Stimulated activated CD8-positive, alpha-beta memory T cell treated with anti-CD3 and anti-CD28 coated beads, Interleukin-12 subunit alpha, Interleukin-12 subunit beta, amount 100 ng/mL, for 4 hours (primary cell): ENCODE measurements at places on chromosomes 16 and 17.
A peak's percentile ranks its signal among the peaks of the same experiment; 100 is the strongest.

DNA sequence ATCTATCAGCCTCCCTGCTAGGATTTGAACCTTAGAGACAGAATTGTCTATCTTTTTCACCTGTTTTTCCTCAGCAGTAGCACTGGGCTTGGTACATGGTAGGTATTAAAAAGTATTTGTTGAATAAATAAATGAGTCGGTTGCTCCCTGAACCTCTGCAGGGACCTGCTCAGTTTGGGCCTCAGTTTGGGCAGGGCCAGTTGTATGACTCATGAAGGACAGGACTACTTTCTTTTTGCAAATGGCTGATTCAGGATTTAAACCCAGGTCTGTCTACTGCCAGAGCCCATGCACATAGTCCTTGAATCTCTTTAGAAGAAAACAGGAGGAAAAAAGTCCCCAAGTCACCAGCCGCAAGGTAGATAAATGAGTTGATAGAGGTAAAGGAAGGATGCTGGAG is 3.1 kb downstream of the MMP2 start:
- no peak for DNase-seq

GRCh38 chr17:57468932-57469775 is 212.8 kb downstream of the MSI2 start:
- DNase-seq = no peak

DNA sequence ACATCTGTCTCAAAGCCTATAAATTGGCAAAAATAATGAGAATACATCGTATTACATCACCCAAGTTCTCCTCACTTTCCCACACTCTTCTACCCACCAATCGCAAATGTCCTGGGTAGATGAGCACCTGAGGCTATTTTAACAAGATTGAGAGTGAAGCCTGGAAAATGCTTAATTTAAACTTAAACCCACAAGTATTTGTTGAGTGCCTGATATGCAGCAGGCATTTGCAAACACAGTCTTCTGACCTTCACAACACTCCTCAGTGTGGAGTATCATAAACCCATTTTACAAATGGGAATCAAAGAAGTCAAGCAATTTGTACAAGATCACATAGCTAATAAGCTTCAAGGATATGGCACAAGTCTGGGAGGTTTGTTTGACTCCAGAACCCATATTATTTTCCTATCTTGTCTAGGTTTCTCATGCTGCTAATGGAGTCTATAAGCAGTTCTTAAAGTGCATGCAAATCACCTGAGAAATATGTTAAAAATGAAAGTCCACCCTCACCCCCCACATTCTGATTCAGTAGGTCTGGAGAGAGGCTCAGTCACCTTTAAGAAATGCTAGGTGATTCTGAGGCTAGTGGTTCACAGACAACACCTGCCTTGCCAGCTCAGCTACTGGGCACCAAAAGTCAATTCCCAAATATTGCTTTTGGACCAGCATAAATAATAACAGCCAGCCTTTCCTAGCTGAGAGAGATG is 34.9 kb upstream of the CCL2 start:
- no peak for DNase-seq

GRCh38 chr17:31048780-31049179 is 46.0 kb upstream of the NF1 start:
- DNase-seq = no peak

- no peak for DNase-seq
Observed at GRCh38 chr16:12144355-12144754, 167.8 kb downstream of the SNX29 start.

- DNase-seq = no peak
Observed at GRCh38 chr17:79835953-79836509, 3.2 kb downstream of the CBX4 start.

- DNase-seq = no peak
Observed at GRCh38 chr17:81453076-81453475, 57.8 kb downstream of the BAHCC1 start.

GRCh38 chr17:59254742-59255141 is 34.4 kb downstream of the GDPD1 start:
- DNase-seq = no peak

DNA sequence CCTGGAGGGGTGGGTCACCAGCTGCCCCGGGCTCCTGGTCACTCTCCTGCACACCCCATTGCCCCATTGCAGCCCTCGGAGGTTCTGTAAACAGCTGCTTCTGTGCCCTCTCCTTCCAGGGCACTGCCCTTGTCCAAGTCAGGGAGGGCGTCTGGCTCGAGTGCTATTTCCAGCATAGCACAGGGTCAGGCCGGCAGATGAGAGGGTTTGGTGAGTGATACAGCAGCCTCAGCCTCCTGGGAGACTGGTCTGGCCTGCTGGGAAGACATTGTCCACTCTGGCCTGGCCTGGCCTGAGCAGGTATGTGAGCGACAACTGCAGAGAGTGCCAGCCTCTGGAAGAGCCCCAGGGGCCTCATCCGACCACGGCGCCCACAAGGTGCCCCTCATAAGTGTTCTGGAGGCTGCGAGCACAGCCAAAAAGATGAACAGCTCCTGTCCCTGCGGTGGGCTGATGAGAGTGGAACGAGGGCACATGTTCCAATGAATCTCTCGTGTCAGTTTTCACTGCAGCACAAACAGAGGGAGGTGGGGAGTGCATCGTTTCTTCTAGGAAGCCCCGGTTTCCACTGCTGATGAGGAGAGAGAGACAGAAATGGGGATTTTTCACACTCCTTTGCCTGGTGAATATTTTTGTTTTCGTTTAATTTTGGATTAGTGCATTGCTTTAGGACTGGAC is 105.8 kb upstream of the SDK2 start:
- DNase-seq = no peak

- no peak for DNase-seq
Observed at GRCh38 chr17:2090804-2091534, 36.1 kb downstream of the HIC1 start.

DNA sequence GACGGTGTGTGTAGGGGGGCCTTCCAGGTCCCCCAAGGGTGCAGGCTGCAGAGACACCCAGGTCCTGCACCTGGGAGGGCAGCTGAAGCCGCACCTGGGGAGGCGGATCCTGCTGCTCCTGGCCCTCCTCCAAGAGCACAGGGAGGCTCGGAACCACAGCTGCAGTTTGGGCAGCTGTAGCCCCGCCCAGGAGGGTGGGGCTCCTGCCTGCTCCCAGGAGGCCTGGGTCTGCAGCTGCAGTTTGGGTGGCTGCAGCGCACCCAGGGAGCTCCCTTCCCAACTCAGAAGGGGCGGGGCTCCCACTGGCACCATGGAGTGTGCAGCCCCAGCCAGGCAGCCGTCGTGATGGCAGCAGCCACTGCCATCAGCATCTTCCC is 69.4 kb upstream of the NKD1 start:
- DNase-seq = no peak

DNA sequence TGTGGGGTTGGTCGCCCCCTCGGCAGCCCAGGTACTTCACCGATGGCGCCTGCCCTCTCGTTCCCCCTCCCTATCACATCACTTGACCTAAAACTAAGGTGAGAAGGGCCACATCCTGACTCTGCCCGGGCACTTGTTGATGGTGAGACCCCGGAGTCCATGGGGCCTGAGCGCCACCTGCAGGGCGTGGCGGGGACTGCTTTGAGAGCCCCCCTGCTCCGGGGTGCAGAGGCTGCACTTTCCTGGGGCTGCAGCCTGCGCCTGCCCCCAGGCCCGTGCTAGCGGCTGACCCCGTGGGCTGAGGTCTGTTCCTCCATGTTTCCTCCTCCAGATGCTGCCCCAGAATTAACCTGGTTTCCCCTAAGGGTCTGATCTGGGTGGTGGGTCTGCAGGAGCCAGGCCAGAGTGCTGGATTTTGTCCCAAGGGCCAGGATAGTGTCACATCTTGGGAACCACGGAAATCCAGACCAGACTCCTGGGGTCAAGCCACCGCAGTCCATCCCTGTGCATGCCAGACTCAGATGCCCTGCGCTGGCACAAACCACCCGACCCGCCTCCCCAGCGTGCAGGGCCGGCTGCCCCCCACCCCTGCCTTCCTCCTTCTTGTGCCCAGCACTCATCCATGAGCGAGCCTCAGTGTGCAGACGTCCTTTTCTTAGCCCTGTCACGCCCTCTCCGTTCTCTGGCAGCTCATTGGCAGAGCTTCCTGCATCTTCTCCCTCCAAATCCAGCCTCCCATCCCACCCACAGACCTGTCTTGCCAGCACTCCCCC is 2.7 kb downstream of the NDUFAF8 start:
- peak; percentile 50 for DNase-seq

GRCh38 chr17:13940858-13941665 is 128.2 kb upstream of the COX10 start:
- DNase-seq = no peak

GRCh38 chr17:70030371-70030770 is 44.7 kb upstream of the KCNJ16 start:
- DNase-seq = no peak

- DNase-seq = peak; percentile 37
Observed at GRCh38 chr17:8994319-8994718, 27.0 kb upstream of the NTN1 start.

DNA sequence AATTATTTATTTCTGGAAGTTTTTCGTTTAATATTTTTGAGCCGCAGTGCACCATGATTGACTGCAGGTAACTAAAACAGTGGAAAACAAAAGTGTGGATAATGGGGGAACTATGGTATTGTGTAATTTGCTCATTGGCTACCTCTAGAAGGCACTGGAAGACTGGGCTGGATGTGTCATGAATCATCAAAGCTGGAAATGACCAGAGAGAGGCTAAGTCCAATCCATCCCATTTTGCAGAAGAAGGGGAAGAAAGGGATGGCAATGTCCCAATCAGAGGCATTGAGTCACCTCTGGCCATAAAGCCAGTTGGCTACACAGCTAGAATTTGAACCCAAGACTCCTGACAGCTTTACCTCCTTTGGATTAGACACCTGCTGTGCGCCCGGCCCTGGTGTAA is 29.3 kb downstream of the GLP2R start:
- DNase-seq = no peak

DNA sequence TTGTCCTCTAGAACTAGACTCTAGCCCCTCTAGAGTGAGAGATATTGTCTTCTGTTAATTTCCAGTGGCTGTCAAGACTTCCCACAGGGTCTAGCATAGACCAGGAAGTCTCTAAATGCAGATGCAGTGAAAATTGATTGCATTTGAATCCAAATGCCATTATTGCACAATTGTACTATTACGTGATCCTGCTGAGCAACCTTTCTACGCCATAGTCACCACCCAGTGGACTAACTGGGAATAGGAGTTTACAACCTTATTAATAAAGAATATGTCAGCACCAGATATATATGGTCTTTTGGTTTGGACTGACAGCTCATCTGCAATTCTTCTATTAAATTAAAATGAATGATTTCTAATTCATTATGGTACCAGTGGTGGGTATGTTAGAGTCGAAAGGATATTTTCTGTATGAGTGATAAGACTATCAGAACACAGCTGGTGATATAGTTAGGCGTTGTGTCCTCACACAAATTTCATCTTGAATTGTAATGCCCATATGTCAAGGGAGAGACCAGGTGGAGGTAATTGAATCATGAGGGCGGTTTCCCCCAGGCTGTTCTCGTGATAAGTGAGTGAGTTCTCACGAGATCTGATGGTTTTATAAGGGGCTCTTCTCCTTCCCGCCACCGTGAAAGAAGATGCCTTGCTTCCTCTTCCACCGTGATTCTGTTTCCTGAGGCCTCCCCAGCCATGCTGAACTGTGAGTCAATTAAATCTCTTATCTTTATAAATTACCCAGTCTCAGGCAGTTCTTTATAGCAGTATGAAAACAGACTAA is 138.9 kb upstream of the CA10 start:
- DNase-seq = no peak

DNA sequence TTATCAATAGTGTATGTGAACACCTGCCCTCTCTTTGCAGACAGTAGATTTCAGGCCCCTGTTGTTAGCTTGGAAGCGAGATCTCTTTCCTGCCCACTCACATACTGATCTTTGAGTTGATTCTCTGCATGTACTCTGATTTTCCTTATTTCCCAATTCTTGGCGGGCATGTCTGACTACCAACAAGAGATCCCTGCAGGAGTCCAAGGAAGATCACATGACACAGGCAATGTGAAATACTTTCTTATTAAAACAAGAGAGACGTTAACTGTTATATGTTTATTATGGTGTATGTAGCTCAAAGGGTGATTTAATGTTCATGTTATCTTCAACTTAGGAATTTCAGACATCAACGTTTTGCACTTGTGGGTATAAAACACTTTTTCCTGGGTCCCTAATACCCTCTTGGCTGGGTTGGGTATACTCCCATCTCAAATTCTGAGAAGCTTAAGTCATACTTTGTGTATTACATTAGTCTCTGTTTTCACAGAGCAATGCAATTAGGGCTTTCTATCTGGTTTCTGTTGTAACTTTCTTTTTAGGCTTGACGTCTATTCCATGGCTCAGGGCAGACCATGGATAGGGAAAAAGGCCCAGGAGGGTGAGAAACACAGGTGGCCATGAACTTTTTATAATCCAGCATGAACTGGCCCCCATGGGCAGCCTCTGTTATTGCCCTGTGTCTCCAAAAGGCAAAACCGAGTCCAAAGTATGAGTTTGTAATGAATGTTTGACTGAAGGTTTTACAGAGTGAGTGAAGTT is 32.2 kb downstream of the HSD17B2 start:
- DNase-seq = no peak

DNA sequence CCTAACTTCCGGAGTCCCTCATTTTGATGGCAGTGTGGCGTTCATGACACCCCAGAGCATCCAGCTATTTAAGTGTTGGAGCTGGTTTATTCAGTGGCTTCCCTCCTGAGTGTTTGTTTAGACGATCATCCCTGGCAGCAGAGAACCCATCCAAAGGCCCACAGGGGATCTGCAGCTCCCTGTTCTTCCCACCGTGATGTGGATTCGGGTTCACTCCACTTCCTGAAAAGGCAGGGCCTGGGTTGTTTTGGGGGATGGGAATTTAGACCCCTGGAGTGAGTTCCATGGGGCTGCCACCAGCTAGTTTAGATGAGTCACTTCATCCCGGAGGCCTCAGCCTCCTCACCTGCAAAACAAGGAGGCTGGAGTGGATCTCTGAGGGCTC is 2.3 kb downstream of the KSR1 start:
- no peak for DNase-seq

DNA sequence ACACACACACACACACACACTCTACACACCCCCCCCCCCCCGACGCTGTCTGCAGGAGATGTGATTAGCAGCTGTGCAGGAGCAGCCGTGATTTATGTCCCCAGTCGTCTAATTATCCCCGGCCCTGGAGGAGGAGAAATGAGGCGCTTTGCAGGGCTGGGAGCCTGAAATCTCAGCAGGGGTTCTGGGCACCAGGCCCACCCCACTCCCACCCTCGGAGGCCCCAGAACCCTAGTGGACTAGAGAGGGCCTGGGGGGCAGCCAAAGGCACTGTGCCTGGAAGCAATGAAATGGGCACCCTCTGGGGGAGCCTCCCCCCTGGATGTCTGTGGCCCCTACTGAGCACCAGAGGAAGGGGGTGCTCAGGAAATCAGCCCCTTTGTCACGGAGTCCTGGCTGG is 134.2 kb upstream of the CIBAR2 start:
- DNase-seq = no peak

GRCh38 chr17:8160224-8160577 is 2.5 kb downstream of the VAMP2 start:
- no peak for DNase-seq

GRCh38 chr17:7219812-7220592 is at the start of the genes ACADVL and DLG4:
TSS of gene ACADVL (plus strand) at chr17:7219938. CDS start at chr17:7219985, 47 bp downstream.
TSS of gene DLG4 (minus strand) at chr17:7219836.
- peak; percentile 67 for DNase-seq

GRCh38 chr17:27244491-27245223 is 49.3 kb upstream of the WSB1 start:
- DNase-seq = no peak

GRCh38 chr17:50957600-50958575 is 91.7 kb upstream of the TOB1 start:
- DNase-seq = no peak

GRCh38 chr16:47250983-47251382 is 107.2 kb upstream of the NETO2 start:
- no peak for DNase-seq

GRCh38 chr17:6048486-6048885 is 21.7 kb upstream of the WSCD1 start:
- no peak for DNase-seq

- no peak for DNase-seq
Observed at GRCh38 chr16:83023640-83024039, 396.9 kb downstream of the CDH13 start.
